DMS 273 treated with DMSO at 0.1 percent for 48 hours (cell line): ENCODE measurements at places on chromosomes 4 and X.

DNA sequence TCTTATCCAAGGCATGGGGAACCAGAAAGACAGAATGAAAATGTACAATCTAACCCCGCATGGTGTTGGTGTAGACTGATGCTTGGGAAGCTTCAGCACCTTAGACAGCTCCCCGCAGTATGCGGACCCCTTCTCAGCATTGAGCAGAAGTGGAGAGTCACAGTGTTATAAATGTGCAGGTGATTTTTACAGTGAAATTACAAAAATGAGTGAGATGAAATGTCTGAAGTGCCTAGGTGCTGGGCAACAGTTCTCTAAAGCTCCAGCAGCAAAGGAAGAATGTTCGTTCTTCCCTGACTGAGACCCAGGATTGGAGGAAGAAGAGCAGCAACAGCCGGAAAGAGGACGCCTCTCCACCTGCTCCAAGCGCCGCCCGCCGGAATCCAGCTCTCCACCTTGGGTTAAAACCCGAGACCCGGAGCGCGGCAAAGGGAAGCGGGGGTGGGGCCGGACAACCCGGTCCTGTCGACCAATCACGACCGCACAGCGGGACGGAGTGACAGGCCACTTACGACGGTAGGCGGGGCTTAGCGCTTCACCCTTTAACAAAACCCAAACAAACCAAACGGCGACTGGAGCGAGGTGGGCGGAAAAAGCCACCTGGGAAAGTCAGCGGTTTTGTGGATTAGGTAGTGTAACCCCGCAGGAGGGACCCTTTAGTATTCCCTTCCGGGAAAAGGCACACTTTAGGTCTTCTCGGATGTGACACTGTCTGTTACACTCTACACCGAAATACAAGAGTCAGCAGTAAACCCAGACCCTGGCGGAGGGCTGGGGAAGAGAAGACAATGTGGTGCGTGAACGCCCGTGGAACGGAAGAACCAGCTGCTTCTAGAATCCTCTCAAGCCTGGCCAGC lies at the start of gene GLRA3:
GLRA3 (minus strand) TSS at position 403 of the 857 bp plus-strand sequence. CDS start 436 bp downstream, outside the sequence.
- DNase-seq = no peak

DNA sequence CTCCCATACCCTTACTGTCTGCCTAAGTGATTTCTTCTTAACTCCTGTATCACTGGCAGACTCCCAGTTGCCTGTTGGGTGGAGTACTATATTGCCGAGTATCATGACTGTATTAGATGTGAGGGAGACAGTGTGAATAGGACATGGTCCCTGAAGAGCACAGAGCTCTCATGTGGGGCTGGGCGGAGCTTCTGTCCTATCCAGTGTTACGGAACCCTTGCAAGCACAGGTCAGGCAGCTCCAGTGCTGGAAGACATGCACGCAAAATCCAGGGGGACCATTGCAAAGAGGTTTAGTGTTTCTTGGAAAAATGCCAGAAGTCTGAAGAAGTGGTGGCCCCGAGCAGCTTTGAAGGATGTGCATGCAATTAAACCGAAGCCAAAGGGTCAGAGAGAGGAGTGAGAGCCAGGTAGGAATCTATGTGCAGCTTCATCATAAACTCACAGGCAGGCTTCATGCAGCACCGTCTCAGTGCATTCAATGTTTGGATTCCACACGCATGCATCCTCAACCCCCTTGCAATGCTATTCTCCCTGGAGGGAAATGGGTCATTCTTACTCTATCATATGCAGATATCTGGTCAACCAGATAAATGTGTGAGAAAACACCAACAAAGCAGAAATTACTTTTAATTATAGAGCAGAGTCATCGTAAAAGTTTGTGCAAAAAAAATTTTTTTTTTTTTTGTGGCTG lies 49.7 kb upstream of the DHRSX start:
- no peak for DNase-seq

DNA sequence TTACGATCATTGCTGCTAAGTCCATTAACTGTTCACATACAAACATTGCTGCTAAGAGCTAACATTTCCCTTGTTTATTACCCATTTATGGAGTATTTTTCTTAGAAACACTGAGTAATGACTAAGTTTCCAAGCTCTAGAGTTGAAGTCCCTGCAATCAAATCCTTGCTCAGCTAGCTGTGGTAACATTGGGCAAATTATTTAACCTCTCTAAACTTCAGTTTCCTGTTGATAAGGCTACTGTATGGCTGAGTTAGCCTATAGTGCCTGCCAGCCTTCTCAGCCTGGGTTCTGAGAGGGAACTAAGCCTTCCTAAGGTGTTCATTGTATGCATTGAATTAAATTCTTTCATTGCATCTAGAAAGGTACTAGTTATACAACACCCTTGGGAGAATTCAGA lies 15.2 kb upstream of the SCOC start:
- DNase-seq = no peak

GRCh38 chr4:150115851-150116250 lies 37.6 kb downstream of the DCLK2 start:
- DNase-seq = no peak

DNA sequence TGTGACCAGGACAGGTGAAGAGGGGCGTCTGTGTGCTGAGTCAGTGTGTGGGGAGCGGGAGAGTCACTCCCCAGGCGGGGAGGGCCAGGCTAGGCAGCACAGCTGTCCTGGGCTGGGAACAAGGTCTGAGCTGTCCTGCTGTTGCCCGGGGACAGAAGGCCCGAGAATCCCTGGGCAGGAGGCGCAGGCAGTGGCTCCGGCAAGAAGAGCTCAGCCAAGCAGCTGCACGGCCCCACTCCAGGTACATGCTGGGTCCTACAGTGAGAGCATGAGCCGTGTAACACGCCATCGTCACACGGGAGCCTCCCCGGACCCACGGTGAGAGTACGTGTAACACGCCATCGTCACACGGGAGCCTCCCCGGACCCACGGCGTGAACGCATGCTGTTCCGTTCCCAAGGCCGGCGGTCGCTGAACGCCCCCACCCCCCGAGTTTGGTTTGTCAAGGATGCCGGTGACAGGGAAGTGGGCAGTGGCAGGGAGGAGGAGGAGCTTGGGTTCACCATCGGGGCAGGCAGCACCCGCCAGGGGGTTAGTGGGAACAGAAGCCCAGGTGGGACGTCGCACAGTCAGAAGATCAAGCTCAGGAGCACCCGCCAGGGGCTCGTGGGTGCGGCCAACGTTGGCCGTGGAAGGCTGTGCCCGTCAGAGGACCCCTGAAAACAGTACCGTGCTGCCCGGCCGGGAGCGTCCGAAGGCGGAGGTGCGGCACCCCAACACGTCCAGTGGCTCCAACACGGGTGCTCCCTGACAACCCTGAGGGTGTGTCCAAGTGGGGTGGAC lies 15.6 kb downstream of the PPP2R3B start:
- no peak for DNase-seq

- DNase-seq = no peak
These were observed 184.8 kb downstream of the UNC5C start for GRCh38 chr4:95363966-95364365.

GRCh38 chr4:124035364-124036041 lies 638.9 kb downstream of the SPRY1 start:
- DNase-seq = no peak

- DNase-seq = no peak
These were observed 76.8 kb downstream of the EVC2 start for GRCh38 chr4:5631352-5632065.

DNA sequence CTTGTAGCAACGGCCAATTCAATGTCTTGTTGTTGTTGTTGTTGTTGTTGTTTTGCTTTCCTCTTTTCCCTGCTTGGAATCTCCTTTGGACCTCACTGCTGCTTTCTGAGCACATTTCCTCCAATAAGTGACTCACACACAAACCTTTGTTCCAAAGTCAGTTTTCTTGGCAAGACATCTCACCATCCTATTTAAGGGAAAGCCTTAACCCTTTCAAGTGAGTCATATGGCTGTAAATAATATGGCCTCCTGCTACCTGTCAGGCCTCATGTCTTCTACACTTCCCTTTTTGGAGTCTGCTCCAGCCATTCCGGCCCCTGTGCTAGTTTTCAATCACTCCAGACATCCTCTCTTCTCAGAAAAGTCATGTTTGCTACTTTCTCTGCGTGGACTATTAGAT lies 79.5 kb upstream of the MAGEB10 start:
- DNase-seq = no peak

- no peak for DNase-seq
These were observed 116.7 kb downstream of the CDKL5 start for GRCh38 chrX:18542131-18542530.

GRCh38 chrX:16711893-16712547 lies 449 bp downstream of the CTPS2 start:
- DNase-seq = no peak

- DNase-seq = peak; percentile 1
These were observed 51.5 kb downstream of the PSAPL1 start for GRCh38 chr4:7383266-7383665.

DNA sequence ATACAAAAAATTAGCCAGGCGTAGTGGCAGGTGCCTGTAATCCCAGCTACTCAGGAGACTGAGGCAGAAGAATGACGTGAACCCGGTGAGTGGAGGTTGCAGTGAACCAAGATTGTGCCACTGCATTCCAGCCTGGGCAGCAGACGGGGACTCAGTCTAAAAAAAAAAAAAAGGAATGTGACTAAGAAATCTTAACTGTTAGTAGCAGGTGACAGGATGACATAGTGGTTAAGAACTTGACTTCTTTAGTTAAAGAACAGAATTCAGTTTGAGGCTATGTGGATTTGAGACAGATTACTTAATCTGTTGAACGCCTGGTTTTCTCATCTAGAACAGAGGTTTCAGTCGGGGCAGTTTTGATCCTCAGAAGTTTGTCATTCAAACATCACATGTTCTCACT lies 3.2 kb downstream of the TRMT44 start:
- DNase-seq = no peak

GRCh38 chr4:58515226-58515625 lies 1405.0 kb upstream of the IGFBP7 start:
- DNase-seq = no peak

DNA sequence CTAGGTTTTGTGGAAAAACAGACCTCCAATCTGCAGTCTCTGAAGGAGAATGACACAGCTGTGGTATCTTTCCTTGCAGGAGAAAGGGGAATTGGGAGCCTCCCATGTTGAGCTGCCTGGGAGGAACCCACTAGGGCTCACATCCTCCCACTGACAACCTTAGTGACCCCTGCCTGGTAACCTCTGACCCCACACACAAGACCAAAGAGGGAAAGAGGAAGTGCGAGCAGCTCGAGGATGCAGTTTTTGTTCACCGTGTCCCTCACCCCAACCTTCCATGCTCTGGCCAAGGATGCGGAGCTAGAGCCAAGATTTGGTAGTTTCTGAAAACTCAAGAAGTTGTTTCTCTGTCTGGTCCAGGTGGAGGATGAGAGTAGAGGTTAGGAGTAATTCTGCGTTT lies 5.4 kb upstream of the ZXDA start:
- DNase-seq = no peak

- DNase-seq = no peak
These were observed 171.5 kb downstream of the SMIM20 start for GRCh38 chr4:26085551-26085950.

DNA sequence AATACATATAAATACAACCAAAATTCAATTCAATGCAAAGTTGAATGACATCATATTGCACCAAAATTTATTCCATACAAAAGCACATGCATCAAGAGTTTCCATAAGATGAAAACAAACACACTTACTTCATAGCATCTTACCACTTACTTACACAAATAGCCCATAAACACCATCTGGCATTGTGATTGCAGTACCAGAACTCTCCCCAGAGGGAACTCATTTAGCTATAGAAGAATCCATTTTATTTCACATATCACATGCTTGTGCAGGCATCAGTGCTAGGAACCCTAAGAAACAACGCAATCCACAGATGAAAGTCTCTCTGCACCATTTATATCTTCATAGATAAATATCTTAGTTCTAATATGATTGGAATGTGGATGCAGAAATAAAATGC lies 77.9 kb downstream of the SLC7A11 start:
- peak; percentile 15 for DNase-seq

- no peak for DNase-seq
These were observed 457.8 kb upstream of the PCDH7 start for GRCh38 chr4:30262379-30262778.

GRCh38 chrX:124238268-124238667 lies 94.2 kb upstream of the TEX13D start:
- no peak for DNase-seq

- DNase-seq = no peak
These were observed 16.9 kb downstream of the NKX3-2 start for GRCh38 chr4:13527192-13527980.

DNA sequence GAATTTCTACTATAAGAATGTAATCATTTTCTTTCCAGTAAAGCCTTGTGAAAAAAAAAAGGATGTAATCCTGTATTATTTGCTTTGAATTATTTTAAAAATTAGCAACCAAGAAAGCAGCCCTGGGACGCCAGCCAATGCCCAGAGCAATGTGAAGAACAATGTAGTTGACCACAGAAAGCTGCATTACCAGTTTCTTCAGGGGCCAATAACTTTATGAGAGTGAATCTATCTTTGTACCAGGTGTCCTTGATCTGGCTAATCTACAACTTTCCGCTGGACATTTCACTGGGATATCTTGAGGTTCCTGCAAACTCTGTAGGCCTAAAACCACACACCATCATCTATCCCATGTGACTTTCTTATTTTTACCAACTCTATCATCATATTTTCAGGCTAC lies 7.6 kb upstream of the KLHL2 start:
- DNase-seq = no peak
